ENCODE measurements at places on chromosomes 11 and 22. TPM values are rescaled to one million over a fixed set of nuclear protein-coding genes. Genes with fewer than 3 reads are reported as not detected.

DNA sequence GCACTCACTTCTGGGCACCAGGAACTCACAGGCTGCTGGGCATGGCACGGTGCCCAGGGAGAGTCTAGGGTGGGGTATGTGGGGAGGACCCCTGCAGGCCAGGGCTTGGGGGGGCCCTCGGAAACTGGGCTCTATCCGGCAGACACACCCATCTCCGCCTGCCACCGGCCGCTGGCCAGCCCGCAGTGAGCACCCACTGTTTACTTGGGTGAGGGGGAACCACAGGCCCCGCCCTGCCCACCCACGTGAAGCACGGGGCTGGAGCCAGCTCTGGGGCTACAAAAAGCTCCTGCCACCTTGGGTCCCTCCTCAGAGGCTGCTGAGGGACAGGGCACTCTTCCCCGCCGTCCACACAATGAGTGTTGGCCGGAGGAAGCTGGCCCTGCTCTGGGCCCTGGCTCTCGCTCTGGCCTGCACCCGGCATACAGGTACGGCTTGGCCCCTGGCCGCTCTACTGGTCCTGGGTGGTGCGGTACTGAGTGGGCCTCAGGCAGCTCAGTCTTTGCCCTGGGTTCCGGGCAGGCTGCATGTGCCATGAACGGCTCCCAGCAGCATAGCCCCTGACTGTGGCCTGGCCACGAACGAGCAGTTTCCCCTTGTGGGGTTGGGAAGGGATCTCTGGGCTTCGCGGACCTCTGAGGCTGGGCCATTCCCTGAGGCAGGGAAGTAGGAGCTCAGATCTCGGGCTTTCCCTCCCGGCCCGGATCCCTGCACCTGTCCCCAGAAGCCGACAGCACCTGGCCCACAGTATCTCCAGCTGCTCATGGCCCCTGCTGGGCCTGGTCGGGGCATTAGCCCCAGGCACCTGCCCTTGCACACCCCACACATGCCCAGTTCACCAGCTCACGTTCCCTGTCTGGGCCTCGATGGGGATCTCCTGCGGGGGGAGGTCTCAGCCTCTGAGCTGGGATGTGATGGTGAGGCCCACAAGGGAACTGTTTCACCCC is at the start of gene MUC5AC:
Gene MUC5AC, plus strand, starts transcription at position 309 of the 947 bp plus-strand sequence. Its CDS starts 47 bp downstream, at position 356.
- no peak for DNase-seq

DNA sequence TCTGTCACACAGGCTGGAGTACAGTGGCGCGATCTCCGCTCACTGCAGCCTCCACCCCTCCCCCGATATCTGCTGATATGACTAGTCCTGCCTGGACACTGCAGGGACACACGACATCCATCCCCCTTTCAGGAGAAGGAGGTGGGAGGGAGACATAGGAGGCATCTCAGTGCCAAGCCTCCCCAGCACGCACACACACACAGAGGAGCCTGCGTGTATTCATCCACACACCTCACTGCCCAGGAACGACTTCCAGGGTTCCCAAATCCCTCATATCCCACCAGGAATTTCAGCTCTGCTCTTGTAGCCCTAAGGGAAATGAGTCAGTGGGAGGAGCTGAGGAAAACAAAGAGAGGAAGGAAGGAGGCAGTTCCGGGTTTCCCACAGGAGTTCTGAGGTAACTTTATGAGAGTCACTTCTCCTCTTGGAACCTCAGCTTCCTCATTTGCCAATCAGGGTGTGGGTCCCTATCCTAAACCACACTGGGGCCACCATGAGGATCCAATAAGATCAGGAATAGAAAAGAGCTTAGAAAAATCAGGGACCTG is 37.2 kb upstream of the ACER3 start:
- DNase-seq = peak; percentile 97

GRCh38 chr11:19785265-19785664 is 72.6 kb downstream of the NAV2 start:
- no peak for DNase-seq

GRCh38 chr11:93740031-93740729 is 1.1 kb downstream of the TAF1D start:
- DNase-seq = no peak

- no peak for DNase-seq
Measured at GRCh38 chr11:1927848-1928469, 8.5 kb downstream of the TNNT3 start.

The OR52E5 gene
- total RNA-seq = not detected

The SLC17A6 gene
- total RNA-seq = not detected

The SYT7 gene
- total RNA-seq = 0.18 TPM

- DNase-seq = no peak
Measured at GRCh38 chr11:56906683-56907148, 82.0 kb upstream of the OR5AK2 start.

The MUS81 gene
- total RNA-seq = 50.7 TPM

GRCh38 chr11:67416416-67417335 is 1.2 kb downstream of the CARNS1 start:
- no peak for DNase-seq

The SSTR3 gene
- not detected for total RNA-seq

DNA sequence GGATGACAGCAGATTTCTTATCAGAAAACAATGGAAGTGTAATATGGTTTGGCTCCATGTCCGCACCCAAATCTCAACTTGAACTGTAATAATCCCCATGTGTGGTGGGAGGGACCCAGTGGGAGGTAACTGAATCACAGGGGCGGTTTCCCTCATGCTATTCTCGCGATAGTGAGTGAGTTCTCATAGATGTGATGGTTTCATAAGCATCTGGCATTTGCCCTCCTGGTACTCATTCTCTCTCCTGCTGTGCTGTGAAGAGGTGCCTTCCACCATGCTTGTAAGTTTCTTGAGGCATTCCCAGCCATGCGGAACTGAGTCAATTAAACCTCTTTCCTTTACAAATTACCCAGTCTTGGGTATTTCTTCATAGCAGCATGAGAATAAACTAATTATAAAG is 81.0 kb upstream of the SCUBE2 start:
- DNase-seq = no peak

DNA sequence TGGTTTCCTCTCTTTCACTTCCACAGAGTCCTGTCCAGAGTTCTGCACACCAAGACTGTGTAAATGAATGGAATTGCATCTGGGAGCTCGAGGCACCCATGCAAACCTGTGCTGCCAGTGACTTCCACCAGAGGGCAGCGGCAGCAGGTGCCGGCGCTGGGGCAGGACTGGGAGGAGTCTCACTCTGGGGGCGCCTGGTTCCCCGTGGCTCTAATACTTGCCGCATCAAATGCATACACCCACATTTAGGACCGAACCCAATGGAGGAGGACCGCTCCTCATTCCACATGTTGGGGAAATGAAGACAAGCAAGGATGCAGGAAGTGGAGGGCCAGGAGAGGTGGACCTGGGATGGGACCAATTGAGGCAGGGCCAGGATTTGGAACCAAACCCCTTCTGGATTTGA is 1.1 kb upstream of the CD6 start:
- no peak for DNase-seq

The NAV2 gene
- 9.5 TPM for total RNA-seq

DNA sequence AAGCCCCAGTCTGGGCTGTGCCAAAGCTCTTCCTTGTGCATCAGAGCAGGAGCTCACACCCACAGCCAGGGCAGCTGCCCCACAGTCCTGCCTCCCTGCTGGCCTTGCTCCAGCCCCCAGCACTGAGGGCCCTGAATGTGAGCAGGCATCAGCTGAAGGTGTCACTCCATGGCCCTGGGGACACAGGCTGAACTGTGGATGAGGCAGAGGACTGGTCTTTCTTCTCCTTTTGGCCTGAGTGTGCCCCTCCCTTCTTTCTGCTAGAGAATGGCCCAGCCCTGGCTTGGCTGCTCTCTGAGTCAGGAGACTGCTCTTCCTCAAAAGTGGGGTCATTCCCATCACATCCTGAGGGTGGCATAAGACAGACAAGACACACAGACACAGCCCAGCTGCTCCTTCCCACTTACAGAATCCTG is 16.2 kb downstream of the OTOG start:
- DNase-seq = no peak

DNA sequence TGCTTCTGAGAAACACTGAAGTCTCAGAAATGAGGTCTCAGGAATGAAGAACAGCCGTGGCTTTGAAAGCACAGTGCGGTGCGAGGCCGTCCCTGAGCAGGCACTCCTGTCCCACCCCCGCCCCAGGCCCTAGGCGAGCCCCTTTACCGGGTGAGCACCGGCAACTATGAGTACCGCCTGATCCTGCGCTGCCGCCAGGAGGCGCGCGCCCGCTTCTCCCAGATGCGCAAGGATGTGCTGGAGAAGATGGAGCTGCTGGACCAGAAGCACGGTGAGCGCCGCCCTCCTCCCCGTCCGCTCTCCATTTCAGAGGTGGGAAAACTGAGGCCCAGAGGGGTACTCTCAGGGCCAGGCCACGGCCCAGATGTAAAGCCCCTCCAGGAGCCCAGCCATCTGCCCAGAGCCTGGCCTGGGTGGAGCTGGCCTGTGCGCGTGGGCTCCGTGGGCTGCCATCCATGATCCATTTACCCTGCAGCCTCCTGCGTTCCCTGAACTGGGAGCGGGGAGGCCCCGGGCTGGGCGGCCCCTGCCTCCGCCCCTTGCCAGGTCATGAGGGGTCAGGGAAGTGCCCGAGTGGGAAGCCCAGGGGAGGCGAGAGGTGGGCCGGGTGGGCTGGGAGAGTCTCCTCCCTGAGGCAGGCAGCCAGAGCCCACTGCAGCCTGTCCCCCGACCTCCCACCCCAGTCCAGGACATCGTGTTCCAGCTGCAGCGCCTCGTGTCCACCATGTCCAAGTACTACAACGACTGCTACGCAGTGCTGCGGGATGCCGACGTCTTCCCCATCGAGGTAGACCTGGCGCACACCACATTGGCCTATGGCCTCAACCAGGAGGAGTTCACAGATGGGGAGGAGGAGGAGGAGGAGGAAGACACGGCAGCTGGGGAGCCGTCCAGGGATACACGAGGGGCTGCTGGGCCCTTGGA is 9.5 kb downstream of the SLC16A8 start:
- no peak for DNase-seq

- DNase-seq = no peak
Measured at GRCh38 chr22:38454353-38455075, 485 bp downstream of the KCNJ4 start.

DNA sequence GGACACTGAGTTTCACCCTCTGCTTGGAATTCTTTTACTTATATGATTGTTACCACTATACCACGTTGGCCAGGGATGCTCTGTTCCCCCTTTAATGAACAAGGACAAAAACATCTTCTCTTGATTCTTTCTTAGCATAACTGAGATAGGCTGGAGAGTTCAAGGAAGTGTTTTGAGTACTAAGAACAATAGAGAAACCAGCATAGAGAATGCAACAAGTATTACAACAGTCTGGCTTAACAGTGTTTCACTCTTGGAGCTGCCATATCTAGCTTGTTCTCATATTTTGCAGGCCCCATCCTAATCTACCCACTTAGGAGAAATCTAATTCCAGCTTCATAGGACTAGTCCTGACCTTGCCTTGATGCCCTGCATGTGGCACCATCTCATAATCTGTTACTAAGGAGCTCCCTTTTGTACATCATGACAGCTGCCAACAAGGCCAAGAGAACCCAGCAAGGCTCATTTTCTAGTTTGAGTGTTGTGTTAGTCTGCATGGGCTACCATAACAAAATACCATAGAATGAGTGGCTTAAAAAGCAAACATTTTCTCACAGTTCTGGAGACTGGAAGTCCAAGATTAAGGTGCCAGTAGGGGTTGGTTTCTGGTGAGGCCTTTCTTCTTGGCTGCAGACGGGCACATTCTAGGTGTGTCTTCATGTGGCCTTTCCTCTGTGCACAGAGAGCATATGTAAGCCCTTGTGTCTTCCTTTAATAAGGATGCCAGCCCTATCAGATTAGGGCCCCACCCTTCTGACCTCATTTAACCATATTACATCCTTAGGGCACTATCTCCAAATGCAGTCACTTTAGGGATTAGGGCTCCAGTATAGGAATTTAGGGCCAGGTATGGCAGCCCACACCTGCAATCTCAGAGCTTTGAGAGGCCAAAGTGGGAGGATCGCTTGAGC is 37.8 kb downstream of the PACS1 start:
- DNase-seq = no peak

- DNase-seq = no peak
Measured at GRCh38 chr22:46196278-46196677, 46.0 kb downstream of the PPARA start.

DNA sequence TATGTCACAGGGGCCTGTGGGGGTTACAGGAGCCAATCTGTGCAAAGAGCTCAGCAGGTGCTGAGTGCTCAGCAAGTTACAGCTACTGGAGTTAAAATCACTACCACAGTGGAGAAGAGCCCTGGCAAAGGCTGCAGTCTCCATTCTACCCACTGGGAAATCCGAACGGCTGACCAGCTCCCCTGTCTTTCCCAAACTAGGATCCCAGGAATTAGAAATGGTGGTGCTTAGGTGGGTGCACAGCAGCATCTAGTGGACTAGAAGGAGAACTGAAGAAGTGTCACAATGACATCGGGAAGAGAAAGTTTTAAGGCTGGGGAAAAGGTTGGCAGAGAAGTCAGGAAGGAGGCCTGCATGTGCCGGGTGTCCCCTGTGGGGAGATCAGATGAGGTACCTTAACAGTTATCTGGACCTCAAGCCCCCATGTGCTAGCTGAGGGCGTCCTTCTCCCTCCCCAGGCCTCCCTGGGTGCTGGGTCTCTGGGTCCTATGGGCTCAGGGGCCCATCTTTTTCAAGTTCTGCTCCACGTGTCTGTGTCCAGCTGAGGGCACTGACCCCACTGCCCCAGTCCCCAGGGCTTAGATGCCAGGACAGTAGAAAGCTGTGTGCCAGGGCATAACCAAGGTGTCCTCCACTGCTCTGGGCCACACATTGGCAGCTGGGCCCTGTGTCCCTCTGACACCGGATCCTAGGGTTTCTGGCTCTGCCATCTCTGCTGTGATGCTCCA is 1.9 kb downstream of the PIWIL3 start:
- DNase-seq = peak; percentile 43

DNA sequence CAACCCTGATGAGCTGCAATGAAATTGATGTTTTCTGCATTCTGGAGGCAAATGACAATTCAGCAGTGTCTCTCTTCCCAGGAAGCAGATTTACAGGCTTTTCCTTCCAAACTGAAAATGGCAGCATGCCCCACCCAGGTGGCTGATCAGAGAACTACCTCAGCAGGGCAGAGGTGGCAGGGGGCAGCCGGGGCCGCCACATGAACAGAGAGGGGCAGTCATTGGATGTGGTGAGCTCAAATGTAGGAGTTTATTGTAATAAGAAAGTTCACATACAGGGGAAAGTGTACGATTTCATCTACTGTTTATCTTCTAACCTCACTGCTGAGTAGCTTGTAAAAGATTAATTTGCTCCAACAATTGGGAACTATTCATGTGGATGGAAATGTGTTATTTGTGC is 15.7 kb upstream of the PARVA start:
- no peak for DNase-seq

DNA sequence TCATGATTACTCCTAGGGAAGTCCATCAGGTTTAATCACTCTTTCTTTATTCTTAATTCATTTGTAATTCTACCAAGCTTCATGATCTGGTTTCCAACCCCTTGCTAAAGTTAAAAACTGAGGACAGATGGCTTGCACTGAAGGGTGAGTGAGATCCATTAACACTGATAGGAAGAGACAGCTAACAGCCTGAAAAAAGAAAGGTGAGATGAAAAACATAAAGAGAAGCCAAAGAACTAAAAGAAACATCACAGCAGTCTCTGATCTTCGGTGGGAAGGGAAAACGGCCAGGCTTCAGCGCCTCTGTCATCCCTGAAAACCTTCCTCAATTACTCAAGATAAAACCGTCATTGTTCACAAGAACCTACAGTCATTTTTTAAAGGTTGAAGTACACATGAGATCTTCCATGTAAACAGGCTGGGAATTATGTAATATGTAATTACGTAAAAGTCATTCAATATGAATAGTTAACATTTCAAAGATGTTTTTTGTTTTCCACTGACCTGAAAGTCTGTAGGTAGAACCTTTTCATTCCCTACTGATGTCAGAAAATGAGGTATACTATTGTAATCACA is 41.3 kb downstream of the VSIG10L2 start:
- DNase-seq = no peak

Data from pulmonary artery endothelial cell (primary cell).